Heart left ventricle (tissue), 16 donors: ENCODE measurements at places on chromosomes 3 and 15. TPM values are rescaled to one million over a fixed set of nuclear protein-coding genes. Genes with fewer than 3 reads are reported as not detected.

- DNase-seq: no peak
Measured at GRCh38 chr15:89429986-89430385, 66.4 kb downstream of the RHCG start.

GRCh38 chr3:107077391-107077790 lies 299.8 kb upstream of the CCDC54 start:
- no peak for DNase-seq

DNA sequence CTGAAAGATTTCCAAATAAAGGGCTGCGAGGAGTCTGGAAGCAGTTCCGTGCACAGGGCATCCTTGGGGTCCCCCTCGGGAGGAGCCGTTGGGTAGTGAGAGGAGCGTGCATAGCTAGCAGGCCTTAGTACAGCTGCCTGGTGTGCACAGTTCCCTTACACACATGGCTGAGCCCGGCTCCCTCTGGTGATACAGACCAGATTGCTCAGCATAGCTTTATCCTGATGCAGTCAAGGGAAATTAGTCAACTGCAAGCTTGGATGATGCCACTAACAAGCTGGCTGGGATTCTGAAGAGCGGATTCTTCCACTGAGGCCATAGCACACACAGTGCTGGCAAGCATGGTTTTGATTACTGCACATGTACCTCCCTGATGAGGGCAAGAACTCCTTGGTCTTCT lies 349.4 kb downstream of the LRTM1 start:
- DNase-seq: no peak

GRCh38 chr15:27091270-27091940 lies 120.4 kb downstream of the GABRG3 start:
- DNase-seq: no peak

DNA sequence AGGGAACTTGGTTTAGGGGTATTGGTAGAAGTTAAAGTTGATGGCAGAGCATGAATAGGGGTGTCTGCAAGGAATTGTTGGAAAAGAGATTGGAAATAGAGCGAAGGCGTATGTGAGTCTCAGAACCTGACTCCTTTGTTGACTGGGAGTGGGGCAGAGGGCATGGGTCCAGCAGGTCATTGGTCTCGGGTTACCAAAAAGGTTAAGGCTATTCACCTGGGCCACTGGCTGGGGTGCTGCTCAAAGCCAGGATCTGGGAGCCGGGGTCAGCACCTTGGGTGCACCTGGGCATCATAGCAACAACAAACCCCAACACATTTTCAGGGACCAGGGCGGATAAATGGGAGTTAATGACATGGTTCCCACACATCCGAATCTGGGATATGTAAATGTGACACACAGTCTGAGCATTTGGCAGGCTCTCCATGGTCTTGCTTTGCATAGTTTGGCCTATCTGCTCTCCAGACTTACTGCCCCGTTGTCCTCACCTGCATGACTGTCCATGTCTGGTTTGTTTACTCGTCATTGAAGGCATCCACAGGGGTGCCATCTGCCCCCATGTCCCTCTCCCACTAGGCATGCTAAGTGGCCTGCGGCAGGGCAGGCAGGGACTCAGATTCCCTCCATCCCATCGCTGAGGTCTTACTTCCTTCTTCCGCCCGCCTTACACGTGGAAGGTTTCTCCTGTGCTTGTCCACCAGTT lies 10.1 kb downstream of the KLF13 start:
- DNase-seq: no peak

DNA sequence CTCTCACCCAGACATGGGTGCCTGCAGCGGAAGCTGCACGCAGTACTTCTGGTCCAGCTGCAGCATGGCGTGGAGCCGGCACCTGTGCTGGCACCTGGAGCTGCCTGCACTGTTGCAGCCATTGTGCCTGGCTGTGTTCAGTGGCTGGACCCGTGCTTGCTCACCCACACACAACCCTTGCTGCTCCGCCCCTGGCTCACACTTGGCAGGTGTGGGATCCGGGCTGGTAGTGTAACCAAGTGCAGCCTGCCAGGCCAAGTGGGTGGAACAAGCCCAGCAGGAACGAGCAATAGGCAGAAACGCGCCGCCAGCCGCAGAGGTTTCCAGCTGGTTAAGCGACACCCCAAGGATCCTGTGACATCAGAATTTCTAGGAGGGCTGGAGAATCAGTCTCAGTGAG lies 11.2 kb upstream of the SCAPER start:
- DNase-seq: no peak

DNA sequence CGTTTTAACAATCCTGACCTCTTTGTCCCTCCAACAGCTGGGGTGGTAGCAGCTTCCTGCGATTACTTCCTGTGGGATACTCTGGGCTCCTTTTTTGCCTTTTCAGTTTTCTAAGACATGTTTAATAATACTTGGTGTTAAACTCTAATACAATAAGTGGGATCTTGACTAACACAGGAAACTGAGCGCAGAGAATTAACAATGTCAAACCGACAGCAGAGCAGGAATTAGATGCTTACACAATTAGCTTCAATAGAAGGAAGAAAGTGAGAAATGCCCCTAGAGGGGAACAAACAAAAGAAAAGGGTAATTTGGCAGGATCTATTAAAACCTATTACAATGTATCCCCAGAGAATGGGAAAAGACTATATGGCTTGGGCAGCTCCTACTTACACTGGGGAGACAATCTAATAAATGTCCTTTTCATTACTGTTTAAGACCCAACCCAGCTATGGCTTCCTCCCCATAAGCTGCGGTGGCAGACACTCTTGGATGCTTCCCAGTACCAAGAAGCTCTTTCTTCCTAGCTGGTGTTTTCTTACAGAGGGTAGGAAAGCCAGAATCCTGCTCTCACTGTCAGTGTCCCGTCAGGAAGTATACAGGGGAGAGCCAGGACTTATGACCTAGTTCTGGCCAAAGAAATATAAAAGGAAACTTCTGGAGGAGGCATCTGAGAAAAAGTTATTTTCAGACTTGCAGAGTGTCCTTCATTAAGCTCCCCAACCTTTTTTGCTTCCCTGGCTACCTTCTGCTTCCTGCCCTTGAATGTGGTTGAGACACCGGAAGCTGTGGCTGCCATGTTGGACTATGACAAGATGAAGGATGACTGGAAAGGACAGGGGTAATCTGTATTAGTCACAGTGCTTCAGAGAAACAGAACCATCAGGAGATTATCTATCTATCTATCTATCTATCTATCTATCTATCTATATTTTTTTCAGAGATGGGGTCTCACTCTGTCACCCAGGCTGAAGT lies 194.1 kb upstream of the KBTBD8 start:
- DNase-seq: no peak

DNA sequence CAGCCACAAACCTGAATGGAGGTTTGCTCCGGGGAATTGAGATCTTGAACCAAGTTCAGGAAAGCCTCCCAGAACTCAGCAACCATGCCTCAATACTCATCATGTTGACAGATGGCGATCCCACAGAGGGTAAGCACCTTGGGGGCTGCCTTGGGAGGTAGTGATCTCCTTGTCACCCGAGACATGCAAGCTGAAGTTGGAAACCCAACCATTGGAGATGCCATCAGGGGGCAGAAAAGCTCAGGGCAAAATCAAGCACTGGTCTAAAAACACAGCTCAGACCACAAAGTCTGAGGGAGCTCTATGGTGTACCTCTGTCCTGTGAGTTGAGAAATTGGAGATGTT lies 5.8 kb downstream of the ITIH1 start:
- DNase-seq: no peak

DNAJA4 gene
- polyA plus RNA-seq: 62.3 TPM

LIPC gene
- polyA plus RNA-seq: 0.23 TPM

ITIH4 gene
- polyA plus RNA-seq: 0.76 TPM
